NCI-H748 treated with DMSO at 0.1 percent for 48 hours (cell line): ENCODE measurements at places on chromosomes 1 and 21.
A peak's percentile ranks its signal among the peaks of the same experiment; 100 is the strongest.

GRCh38 chr1:32345289-32345827, 9.3 kb upstream of the MARCKSL1 start:
- no peak for DNase-seq

GRCh38 chr1:68173283-68173935, 58.9 kb downstream of the WLS start:
- peak; percentile 99 for DNase-seq

DNA sequence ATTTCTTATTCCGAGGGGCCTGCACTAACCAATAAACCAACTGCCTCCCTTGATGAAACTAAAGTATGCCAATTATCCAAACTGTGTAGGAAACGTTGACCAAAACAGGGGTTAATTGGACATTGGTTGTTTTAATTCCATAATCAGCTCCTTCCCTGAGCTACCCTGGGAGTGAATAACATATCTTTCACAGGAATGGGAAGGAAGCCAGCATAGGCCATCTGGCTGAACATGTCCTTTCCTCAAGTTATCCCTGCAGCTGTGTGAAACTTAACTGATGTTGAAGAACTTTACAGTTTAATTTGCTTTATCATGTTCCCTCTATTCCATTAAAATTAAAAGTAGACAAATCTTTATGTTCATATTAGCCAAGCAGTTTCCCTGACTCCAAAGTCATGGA, 75.4 kb downstream of the NRIP1 start:
- DNase-seq, result no peak

DNA sequence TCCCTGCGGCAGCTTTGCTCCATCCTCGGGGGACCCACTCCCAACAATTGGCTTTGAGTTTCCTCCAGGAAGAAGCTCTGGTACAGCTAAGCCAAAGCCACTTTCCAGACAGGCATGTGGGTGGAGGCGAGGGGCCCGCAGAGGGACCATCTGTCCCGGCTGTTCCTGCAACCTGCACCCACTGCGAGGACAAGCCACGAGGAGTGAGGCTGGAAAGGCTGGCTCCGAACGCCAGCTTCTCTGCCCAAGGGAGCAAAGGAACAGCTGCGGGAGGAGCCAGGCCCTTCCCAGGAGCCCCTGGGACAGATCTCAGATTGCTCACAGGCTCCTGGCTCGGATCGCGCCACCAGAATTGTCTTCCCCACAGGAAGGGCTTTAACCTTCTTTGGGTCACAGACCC, 28.3 kb upstream of the PEF1 start:
- no peak for DNase-seq

DNA sequence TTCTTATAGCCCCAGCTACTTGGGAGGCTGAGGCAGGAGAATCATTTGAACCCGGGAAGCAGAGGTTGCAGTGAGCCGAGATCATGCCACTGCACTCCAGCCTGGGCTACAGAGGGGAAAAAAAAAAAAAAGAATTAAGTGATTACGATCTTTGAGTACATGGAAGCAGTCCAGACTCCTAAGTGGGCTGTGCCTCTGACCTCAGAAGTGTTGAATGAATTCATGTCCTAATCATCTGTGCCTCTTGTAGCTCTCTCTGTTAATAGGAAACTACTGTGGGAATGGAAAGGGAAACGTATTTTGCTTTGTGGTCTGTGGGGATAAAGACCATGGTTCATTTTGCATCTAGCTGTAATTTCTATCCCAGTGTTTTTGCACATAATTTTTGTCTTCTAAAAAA, 8.4 kb upstream of the IVNS1ABP start:
- no peak for DNase-seq

- DNase-seq, result no peak
Measured at GRCh38 chr1:95496773-95497172, 262.8 kb downstream of the RWDD3 start.

DNA sequence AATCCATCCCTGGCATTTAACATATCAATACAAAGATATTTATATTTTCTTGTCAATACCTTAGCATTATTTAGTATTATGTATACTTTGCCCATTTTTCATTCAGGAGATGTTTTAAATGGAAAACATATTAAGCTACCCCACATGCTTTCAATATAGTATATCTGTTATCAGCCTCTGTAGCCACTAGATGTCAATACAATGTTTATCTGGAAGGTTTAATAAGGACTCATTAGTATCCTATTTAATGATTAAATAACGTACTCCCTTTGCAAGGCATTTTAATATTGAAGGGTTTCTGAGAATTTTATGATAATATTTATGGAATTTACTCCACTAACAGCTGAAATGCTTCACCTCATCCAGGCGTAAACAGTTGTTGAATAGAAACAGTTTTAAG, 329.5 kb upstream of the ADGRL2 start:
- no peak for DNase-seq

- DNase-seq, result no peak
Measured at GRCh38 chr21:32565856-32566465, 19.4 kb downstream of the TCP10L start.

DNA sequence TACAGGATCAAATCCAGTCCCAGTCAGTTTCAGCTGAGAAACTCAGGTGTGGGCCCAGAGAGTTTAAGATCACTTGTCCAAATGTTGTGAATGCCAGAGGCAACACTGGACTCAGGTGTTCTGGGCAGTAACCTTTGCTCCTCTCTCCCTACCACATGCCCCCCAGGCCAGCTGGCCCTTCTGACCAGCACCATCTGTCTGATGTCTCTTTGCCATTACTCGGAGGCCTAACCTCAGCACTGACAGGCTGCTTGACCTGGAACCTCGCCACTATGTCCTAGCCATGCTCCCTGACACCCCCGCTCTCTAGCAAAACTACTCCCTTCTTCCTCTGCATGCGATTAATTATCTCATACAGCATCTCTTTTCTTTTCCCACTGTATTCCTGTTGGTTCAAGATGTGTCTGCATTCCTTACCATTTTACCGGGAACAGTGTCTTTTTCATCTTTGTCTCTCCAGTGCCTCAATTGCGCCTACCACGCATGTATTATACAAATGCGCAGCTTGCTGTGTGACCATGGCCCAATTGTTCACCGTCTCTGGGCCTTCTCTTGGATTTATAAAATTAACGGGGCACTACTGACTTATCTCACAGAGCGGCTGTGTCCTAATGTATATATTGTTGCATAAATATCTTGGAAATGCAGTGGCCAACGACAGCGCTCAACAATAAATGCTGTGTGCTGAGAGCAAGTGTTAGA, 159.5 kb upstream of the IRF2BP2 start:
- no peak for DNase-seq

DNA sequence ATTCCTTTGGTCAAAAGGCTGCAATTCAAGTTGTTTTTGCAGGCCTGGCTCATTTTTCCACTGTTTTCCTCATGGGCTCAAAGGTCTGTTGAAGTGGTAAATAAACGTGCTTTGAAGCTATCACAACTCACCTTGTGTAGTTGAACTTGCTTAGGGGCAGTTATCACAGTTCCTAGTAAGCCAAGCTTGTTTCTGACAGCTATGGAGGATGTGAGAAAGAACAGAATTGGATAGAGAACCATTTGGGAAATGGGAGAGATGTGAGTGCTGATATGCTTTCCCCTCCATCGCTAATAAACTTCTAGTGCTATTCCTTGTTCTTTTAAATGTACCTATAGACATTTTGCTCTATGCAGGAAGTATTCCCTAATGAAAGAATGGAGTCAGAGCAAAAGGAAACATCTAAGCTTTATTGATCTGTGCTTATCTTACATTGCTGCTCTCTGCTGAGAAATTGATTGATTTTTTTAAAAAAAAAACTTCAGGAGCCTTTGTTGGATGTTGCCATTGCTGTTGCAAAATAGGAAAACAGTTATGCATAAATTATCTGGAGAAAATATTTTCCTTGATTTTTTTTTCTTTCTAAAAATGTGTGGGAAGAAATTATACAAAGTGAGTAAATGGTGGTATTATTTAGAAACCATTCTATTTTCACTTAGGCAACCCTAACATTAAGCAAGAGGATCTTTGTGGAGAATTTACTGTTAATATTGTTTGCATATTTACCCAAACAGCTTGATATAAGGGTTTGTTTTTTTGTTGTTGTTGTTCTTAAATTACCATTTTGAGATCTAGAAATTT, 118.2 kb downstream of the MAGI3 start:
- no peak for DNase-seq

DNA sequence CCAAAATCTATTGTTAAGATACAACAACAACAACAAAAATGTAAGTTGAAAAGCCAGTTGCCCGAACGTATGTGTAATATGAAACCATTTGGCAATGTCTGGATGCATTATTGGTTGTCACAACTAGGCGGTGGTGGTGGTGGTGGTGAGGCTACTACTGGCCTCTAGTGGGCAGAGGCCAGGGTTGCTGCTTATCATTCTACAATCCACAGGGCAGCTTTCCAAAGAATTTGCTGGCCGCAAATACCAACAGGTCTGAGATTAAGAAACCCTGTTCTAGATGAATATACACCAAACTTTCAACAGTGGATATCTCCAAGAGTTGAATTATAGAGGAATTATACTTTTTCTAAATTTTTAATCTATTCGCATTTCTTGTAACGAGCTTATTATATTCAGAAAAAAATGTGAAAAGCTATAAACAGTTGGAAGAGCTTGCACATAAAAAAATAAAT, 26.8 kb upstream of the ZNF697 start:
- no peak for DNase-seq

DNA sequence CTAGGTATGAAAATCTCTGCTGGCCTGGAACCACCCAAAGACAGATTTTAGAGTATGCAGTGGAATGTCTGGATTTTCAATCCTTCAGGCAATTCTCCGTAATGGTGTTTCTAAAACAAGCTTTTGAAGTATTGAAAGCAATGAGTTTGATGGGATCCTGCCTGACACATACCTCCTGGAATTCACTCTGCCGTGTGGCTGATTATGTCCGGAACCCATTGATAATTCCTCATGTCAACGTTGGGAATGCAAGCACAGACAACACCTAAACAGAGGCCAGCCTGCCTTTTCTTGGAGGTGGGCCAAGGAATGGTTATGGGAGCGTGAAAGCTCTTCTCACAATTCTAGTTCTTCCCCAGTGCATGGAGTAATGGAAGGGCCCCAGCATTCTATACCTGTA, 168.9 kb upstream of the HMCN1 start:
- DNase-seq, result no peak

- peak; percentile 54 for DNase-seq
Measured at GRCh38 chr1:110337704-110338308, 1.4 kb upstream of the RBM15 start.

DNA sequence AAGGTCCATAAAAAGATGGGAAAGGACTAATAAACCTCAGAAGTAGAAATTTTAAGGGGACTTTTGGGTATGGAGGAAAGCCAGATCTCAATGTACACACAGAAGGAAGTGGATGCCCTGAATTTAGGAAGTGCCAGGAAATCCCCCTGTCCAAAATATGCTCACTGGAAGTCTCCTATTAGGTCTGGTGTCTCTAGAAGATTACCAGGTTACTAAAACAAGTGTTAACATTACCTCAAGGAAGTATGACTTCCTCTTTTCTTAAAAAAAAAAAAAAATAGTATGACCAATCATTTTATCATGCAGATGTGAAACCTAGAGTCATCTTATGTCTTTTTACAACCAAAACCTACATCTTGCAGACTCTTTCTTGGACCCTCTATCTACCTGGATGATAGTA, 30.7 kb downstream of the CD58 start:
- no peak for DNase-seq

DNA sequence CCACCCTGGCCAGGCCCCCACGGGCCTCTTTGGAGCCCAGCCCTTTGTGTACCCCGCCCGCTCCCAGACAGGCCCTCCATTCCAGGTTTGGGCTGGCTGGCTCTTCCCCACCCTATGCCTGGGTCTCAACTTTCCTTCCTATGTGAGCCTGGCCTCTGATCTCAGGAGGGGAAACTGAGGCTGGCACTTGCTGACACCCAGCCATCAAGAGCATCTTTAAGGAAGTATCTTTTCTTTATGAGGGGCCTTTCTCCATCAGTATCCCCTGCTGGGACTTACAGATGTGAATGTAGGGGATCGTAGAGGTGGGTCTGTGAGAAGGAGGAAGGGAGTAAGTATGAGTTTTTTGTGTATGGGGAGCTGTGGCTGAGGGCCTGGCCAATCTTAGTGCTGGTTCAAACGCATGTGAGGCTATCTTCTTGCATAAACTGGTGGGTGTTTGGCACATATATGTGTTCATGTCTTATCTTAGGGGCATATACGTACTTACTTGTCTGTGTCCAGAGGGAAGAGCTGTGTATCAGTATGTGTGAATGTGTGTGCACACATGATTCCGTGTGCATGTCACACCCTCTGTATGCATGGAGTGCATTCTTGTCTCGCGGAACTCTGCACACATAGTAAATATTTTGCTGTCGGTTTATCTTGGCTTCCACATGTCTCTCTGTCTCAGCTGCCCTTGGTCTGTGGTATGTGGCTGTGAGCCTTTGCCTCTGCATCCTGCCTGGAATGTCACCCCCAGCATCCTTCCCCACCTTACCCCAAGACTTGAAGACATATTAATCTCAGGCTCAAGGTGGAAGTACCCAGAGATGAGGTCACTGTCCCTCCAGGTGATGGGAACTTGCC, 5.4 kb downstream of the NECTIN4 start:
- no peak for DNase-seq
